ENCODE measurements at places on chromosomes 13 and 19.
A peak's percentile ranks its signal among the peaks of the same experiment; 100 is the strongest.

DNA sequence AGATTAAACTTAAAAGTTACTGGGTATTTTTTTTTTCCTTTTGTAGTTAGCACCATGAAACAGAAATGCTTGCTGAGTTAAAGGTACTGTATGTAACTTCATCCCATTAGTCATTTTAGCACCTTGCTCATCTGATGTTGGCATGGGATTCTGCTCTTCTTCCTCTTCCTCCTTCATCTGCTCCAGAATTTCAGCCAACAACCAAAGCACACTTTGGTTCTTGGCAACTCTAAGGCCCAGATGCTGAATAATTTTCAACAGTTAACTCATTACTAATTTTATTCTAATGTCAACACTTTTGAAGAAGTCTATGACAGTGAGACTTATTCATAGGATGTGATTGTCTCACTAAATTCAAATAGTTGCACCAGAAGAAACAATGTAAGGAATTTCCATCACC lies 359.2 kb downstream of the KCTD12 start:
- DNase-seq: no peak

DNA sequence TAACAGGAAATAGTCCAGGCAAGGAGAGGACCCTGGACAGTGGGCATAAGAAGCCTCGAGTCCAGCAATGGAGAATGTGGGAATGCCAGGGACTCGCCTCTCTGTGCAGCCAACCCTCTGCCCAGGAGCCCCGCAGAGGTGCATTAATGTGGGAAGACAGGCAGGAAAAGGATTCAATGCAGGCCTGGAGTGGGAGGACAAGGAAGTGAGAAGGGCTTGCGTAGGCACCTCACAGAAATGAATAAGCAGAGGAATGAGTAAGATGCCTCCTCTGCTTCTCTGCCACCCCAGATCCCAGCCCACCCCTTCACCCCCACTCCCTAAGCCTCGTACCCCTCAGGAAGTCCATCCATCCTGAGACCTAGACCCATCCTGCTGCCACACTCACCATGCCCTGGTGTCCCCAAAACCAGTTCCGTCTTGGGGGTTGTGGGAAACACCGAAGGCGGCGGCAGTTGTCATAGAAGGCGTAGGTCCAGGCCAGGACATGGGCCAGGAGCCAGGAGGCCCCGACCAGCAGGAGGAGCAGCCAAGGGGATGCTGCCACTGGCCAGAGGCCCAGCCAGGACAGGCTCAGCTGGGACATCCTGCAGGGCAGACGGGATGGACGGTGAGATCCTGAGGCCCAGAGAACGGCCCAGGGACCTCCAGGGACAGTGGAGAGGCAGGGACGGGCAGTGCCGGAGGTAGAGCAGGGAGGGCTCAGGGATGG lies 692 bp downstream of the CYP4F2 start:
- no peak for DNase-seq

- no peak for DNase-seq
These were observed 32.5 kb downstream of the DLEU7 start for GRCh38 chr13:50810998-50811397.

DNA sequence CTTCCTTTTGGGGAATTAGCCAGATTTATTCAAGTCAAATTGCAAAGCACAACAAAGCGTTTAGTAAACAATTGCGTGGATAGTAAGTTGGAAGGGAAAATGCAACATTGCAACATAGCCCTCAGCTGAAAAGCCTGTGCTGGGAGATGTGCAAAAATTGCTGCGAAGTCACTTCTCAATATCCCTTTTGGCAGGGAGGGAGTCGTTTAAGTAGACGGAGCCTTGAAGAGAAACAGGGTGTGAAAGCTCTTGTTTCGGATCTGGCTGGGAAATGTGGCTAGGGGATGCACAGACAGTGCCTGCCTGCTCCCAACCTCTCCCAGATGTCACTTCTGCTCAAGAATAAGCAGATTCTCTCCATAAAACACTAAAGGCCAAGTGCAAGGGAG lies 56.8 kb downstream of the SLC7A1 start:
- no peak for DNase-seq

DNA sequence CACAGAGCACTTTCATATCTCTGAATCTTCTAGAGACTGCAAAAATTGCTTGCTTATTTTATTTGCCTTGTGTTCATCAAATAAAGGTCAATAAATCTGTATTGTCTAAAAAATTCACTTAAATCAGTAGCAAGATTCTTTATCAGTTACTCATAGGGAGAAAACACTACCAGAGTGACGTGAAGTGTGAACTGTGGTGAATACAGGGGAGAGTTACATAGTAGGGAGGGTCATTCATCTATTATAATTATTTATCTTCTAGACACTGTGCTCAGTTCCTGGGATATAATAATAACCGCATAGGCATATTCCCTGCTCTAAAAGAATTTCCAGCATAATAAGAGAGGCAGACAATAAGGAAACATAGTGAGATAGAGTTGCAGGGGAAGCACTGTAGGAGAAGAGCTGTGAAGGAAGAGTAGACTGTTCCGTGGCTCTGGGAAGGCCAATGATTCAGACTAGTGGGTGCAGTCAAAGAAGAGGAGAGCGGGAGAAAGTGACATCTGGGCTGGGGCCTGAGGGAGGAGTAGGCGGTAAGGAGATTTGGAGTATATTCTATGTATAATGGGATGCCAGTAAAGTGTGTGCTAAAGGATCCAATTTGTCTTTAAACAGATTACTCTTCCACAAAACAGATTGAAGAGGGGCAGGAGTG lies 84.0 kb upstream of the TDRD3 start:
- DNase-seq: no peak

- no peak for DNase-seq
These were observed 17.2 kb downstream of the BRD4 start for GRCh38 chr19:15315101-15315500.

- no peak for DNase-seq
These were observed 38.8 kb downstream of the MYO9B start for GRCh38 chr19:17114414-17114831.

- no peak for DNase-seq
These were observed 75.6 kb downstream of the TNFRSF19 start for GRCh38 chr13:23645851-23646250.

DNA sequence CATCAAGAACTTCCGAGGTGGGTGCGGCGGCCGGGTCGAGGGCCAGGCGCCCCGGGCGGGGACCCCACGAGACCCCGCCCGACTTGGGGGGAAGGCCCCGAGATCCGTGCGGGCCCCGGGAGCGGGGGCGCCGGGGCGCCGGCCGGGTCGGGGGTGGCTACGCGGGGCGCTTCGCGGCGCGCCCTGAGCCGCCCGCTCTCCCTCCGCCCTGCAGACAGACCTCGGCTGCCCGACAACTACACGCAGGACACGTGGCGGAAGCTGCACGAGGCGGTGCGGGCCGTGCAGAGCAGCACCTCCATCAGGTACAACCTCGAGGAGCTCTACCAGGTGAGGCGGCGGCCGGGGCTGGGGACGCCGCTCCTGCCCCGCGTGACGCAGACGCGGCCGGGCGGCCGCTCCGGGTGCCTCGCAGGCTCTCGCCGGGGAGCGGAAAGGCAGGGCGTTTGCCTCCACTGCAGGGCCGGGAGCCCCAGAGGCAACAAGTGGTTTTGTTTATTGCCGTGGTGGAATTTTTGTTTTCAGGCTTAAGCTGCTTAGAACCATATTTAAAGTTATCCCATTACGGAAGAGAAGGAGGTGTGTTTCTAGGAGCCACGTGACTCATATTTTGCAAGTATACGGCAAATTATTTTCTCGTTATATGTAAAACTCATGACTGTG lies 477 bp downstream of the CUL4A start:
- DNase-seq: peak; percentile 56

DNA sequence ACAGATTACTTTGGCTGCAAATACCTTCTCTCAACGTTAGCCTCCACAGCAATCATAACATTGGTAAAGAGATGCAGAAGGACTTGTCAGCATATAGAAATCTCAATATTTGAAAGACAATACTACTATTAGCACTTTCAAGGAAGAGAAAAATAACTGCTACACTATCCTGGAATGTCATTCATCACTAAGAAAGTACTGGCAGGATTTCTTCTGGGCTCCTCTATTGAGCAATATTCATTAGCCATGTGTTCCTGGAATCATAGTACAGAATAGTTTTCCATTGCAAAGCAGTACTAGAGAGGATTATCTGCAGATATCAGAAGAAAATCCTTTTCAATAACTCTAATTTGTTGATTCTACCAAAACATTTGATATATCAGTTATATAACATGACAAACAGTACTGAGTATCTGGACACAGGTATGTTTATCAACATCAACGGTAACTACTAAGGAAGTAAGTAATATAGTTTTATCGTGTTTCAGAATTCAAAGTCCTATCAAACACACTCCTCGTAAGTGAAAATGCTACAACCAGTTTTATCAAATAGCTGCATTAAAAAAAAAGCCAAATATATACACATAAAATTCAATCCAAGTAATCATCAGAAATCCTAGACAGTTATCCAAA lies 27.3 kb downstream of the INTS6 start:
- no peak for DNase-seq

- DNase-seq: peak; percentile 88
These were observed at the start of gene KPTN for GRCh38 chr19:47483800-47484690. Gene KPTN (minus strand): TSS chr19:47484219. CDS start chr19:47484160, 59 bp downstream.

GRCh38 chr19:47146920-47147319 lies 16.3 kb downstream of the SAE1 start:
- DNase-seq: no peak

DNA sequence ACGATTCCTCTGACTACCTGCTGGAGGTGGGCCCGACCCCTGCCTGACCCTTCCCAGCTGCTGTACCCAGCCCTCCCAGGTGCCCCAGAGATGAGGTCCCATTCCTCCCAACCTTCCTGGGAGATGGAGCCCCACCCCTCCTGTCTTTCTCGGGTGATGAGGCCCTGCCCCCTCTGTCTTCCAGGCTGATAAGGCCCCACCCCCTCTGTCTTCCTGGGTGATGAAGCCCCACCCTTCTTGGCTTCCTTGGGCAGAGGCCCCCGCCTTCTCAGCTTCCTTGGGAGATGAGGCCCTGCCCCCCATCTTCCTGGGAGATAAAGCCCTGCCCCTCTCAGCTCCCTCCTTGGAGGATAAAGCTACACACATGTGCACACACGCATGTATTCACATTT lies 47.9 kb downstream of the CERS4 start:
- no peak for DNase-seq

- DNase-seq: no peak
These were observed 22.6 kb downstream of the KLHL26 start for GRCh38 chr19:18659281-18660050.

DNA sequence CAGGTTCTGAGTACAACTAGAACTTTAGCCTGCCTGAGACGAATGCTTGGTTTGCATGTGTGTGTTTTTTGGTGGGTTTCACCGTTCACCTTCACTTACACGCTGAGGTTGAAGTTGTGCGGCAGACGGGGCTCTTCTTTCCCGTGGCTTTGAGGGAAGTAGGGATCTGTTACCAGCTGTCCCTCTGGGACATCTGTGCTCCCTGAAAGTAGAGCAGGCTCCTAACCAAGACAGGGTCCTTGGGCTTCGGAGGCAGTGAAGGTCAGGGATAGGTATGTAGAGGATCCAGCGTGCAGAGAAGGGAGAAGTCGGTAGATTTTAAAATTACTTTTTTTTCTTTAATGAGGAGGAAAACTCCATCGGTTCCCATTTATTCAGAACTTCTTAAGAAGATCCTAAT lies 48.7 kb downstream of the ZNF536 start:
- DNase-seq: no peak

DNA sequence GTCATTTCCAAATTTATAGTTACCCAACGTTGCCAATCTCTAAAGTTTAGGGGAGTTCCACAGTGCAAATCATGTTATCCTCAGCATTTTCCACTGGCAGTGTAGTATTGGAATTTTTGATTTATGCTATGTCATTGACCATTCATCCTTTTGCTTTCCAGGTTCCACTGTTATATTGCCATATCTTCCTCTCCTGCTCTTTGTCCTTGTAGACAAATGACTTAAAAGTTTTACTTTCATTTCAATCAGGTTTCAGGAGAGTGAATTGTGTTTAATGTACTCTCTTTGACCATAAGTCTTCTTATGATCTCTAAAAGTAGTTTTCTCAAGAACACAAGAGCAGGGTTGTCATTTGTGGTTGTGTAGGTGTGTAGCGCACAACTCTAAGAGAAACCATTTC lies 274.6 kb downstream of the COG6 start:
- no peak for DNase-seq

- DNase-seq: no peak
These were observed 184.9 kb downstream of the PTPRS start for GRCh38 chr19:5155586-5156210.

DNA sequence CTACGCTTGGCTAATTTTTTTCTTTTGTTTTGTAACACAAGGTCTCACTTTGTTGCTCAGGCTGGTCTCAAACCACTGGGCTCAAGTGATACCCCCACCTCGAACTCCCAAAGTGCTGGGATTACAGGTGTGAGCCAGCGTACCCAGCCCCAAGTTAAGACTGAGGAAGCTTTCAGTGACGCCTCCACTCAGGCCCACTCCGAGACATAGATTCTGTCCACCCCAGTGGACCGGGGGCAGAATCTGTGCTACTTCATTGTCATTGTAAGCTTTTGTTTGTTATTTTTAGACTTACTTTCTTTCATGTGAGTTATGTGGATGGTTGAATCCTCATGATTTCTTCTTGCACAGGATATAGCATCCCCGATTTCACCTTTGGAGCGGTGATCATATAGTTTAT lies 156.9 kb upstream of the TSHZ3 start:
- no peak for DNase-seq

DNA sequence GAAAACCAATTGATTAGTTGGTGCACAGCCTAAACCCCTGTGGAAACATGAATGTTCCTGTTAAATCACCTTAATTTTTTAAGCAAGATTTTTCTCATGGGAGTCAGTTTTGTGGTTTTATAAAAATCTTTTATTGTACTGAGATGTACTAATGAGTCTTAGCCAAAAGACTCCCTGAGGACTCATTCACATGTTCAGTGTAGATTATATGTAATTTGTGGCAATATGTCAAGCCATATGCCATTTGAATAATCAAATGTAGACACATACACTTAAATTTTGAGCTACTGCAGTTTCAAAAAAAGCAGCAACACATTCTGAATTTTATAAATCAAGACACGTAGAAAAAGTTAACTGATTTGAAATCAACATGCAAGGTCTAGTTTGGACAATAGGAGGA lies 395.2 kb downstream of the MYO16 start:
- DNase-seq: no peak

- DNase-seq: no peak
These were observed 17.8 kb upstream of the EMC10 start for GRCh38 chr19:50458396-50459066.

Data from NCI-H2081 (cell line).